ENCODE measurements at places on chromosomes 5 and 9.

DNA sequence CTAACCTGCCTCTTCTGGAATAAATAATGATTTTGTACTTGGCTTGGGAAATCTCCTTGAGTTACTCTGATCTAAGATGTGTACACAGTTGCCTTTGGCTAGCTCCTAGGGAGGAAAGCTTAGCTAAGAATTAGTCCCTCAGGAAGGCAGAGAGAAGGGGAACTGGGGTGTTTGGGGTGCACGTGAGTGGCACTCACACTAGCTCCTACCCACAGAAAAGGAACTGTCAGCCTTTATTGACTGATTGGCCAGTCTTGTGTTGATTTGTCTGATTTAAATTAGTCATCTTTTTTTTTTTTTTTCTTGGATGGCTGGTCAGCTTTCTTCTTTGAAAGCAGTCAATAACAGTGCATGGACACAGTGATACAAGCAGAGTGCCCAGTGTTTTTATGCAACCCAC, 107.7 kb downstream of the DMRT2 start:
- no peak for DNase-seq

DNA sequence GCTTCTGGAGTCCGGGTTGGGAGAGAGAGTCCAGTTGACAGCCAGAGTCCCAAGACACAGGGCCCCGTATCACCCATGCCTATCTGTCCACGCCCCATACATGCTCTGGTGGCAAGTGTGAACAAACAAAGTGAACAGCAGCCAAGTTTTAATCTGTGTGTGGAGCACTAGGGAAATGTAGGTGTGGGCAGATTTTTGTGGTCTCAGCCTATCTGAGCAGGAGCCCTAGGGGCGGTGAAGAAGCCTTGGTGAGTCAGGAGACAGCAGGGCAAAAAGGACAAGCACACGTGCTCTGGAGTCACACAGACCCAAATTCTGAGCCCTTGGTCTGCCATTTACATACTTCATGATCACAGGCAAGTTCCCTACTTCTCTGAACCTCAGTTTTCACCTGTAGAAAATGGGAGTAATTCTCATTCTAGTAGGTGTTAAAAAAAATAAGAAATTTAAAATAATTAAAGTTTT, 23.2 kb downstream of the EGR1 start:
- DNase-seq, result no peak

DNA sequence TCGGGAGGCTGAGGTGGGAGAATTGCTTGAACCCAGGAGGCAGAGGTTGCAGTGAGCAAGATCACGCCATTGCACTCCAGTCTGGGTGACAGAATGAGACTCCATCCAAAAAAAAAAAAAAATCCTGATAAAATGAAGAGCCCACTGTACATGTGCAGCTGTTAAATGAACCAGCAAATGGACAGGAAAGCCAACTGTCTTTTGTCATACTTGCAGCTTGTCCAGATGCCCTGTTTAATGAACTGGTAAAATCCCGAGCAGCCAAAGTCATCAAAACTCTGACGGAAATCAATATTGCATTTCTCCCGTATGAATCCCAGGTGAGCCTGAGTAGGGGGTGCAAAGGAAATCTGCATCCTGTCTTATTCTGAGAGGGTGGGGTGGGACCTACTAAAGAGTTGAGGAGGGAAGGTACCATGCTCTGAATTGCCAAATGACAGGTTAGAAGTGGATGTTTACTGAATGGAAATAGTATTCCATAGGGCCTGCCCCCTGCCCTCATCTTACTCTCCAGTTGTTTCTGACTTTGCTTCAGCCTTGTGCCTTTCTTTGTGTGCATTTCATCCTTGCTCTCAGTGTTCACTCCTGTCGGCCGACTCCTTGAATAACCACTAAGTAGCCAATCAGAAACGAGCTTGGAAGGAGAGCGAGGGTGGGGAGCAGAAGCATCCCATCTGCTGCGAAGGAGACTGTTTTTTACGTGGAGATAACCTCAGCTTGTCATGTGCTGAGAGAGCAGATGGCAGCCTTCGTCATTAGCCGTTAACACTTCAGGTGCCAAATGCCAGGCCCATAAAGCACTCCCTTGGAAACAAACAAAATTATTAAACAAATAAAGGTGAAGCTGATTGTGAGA, 45.7 kb upstream of the CFAP157 start:
- DNase-seq, result no peak

- no peak for DNase-seq
Observed at GRCh38 chr5:6256901-6257300, 121.4 kb downstream of the MED10 start.

DNA sequence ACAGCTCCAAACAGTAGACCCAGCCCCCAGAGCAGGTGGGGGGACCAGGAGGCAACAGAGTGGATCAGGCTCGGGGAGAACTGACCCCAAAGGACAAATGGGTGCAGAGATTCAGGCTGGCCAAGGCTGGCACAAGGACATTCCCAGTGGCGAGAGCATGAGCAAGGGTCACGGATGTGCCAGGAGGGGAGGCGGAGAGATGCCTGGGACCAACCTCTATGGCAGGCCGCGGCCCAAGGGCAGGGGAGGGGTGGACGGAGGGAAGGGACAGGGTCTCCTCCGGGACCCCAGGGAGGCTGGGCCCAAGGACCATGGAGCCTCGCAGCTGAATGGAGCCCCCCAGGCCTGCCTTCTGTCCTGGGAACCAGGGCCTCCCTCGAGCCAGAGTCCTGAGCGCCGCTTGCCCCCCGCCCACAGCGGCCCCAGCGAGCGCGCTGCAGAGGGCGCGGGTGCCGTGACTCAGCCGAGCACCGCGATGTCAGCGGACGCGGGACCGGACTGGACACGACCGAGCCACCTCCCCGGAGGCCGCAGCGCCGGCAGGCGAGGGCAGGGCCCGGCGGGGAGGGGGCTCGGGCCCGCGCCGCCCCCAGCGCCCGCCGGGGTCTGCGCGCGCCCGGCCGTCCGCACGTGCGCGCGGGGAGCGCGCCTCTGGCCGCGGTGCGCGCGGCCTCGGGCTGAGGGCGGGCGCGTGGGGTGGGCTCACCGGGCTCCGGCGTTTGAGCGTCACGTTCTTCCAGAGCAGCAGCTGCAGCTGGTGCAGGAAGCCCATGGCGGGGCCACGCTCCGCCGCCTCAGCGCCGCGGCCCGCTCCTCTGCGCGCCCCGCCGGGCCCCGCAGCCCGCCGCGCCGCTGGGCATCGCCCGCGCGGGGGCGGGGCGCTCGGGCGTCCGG, at the start of gene ABCA2:
Gene ABCA2 (minus strand): TSS at position 869 of the 894 bp plus-strand sequence. CDS start 97 bp downstream, at position 772.
- DNase-seq, result no peak

DNA sequence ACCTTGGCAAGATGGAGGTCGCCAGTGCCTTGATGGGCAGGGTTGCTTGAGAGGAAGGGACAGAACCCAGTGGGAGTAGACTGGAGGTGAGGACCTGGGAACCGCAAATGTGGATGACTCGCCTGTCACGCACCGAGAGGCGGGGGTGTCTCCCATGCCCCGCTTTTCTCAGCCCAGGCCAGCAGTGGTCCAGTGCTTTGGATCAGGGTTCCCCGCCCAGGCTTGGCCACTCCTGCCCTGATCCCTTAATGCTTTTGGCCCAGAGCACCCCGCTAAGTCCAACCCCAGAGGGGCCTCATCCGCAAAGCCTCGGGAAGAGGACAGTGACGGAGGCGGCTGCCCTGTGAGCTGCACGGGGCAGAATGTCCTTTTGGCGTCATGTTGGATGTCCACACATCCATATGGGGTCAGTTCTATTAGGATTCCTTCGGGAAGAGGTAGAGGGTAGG, 2.4 kb downstream of the MRPS2 start:
- no peak for DNase-seq

GRCh38 chr5:171405615-171406014, 13.8 kb upstream of the FGF18 start:
- no peak for DNase-seq

Data from NCI-H187 (cell line).